ENCODE measurements at places on chromosomes 1 and 21.
A peak's percentile ranks its signal among the peaks of the same experiment; 100 is the strongest.

DNA sequence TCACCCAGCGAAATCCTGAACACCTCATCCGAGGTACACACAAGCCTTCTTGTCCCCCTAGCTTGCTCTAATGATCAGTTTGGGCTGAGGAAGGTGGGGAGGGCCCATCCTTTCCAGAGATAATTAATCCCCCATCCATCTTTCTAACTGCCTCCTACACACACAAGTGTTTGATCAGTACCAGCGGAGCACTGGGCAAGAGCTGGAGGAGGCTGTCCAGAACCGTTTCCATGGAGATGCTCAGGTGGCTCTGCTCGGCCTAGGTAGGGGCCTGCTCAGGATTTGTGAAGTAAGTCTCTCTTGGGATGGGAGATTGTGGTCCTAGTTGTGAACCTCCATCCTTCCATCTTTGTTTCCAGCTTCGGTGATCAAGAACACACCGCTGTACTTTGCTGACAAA lies 5.8 kb downstream of the ANXA9 start:
- no peak overlapping the region for H3K4me3 ChIP-seq
- no peaks in the 10 kb centered on the region for H3K36me3 ChIP-seq
- no peak overlapping the region for H3K27ac ChIP-seq
- DNase-seq, result peak; percentile 27
- no peaks in the 10 kb centered on the region for H3K4me1 ChIP-seq

DNA sequence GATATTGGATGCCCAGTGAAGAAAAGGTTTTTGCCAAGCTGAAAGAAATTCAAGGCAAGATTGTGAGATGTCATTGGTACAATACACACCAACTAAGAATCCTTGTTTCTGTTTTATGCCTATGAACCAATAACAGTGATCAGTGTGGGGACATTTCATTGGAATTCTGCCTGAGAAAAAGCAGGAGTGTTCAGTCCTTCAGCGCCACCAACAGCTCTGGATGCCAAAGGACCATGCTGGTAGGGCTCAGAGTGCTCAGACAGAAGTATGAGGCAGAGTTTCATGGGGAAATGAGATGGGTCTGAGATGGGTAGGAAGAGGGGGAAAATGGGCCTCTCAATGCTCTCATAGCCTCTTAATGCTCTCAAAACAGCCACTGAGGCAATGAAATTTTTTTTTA lies 56.5 kb downstream of the GABPA start:
- no peak for DNase-seq
- no peaks in the 10 kb centered on the region for H3K36me3 ChIP-seq
- H3K27me3 ChIP-seq, result no peaks in the 10 kb centered on the region
- H3K4me3 ChIP-seq, result no peak overlapping the region
- no peak overlapping the region for H3K27ac ChIP-seq

DNA sequence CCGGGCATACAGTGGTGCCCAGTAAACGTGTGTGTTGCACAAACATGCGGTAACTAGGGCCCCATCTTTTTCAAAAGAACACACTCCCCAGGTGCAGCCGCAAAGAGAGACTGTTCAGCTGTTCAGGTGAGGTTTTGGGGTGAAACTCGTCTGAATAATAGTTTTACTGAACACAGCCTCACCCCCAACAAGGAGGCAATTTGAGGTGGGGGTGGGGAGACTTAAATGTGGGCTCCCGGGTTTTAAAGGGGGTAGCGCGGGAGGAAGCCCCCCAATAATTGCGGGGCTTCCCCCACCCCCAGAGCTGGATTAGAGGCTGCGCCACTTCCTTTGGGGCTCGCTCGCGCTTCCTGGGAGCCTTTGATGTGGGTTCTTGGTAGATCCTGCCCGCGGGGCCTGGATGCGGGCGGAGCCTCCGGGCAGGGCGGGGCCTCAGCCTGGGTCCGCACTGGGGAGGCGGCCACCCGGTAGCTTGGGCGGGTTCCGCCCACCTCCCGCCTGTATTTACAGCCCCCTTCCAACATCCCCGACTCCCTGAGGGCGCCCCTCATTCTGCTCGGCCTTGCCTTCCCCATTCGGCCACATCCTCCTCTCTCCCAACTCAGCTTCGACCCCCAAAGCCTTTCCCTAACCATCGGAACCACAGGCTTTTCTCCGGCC lies 6.4 kb upstream of the EPHA2 start:
- H3K27me3 ChIP-seq, result no peaks in the 10 kb centered on the region
- H3K36me3 ChIP-seq, result no peaks in the 10 kb centered on the region
- no peak overlapping the region for H3K27ac ChIP-seq

GRCh38 chr1:110328274-110328673 lies 10.9 kb upstream of the RBM15 start:
- H3K36me3 ChIP-seq, result no peaks in the 10 kb centered on the region
- H3K4me3 ChIP-seq, result no peak overlapping the region
- H3K4me1 ChIP-seq, result no peaks in the 10 kb centered on the region
- H3K27ac ChIP-seq, result no peak overlapping the region

Data from aorta (tissue), 5 donors.